NAMALWA (cell line): ENCODE measurements at places on chromosomes 3 and 15.

DNA sequence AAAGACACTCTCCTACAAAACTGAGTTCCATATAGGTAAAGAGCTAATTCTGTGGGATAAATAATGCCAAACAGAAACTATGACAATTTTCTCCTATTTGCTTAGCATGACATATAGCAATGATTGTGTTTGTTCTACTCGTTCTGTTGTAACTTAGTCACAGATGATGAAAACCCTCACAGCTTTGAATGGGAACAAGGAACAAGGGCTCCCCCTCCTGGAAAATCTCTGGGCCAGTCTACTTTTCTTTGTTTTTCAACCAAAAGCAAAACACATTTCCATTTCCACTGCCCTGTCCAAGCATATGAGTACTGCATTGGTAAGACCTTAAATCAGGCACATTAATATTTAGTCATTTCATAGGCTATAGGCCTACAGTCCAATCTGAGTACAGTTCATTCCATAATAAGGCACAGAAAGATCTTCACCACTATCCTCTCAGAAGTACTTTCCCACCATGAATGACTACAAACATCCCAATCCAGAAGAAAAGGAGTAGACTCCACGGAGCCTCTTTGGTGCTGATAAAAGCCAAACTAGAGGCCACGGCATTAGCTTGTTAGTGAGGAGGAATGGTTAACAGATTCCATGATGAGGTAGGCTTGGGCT, 67.1 kb downstream of the ATP8B4 start:
- DNase-seq: peak; percentile 57

- no peak for DNase-seq
These were observed 13.7 kb upstream of the STRIT1 start for GRCh38 chr3:155307183-155307582.

- no peak for DNase-seq
These were observed 824.6 kb upstream of the SEMA6D start for GRCh38 chr15:46892621-46893160.

DNA sequence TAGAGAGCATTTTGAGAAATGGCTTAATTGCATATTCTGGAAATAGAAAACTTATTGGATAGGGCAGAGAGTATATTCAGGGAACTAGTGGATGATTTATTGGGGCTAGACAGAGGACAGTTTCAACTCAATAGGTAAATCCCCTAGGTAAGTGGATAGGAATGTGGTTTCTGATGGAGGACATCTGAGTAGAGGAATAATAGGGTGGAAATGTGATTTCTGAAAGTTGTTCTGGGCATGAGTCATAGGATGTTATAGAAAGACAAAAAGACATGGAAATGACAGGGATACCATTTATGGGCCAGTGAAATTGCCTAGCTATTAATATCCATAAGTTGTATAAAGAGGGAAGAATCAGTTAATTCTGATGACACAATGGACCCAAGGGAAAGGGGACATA, 563.3 kb upstream of the GOLIM4 start:
- no peak for DNase-seq

GRCh38 chr3:43523454-43524053, 98.3 kb downstream of the ANO10 start:
- DNase-seq: no peak

DNA sequence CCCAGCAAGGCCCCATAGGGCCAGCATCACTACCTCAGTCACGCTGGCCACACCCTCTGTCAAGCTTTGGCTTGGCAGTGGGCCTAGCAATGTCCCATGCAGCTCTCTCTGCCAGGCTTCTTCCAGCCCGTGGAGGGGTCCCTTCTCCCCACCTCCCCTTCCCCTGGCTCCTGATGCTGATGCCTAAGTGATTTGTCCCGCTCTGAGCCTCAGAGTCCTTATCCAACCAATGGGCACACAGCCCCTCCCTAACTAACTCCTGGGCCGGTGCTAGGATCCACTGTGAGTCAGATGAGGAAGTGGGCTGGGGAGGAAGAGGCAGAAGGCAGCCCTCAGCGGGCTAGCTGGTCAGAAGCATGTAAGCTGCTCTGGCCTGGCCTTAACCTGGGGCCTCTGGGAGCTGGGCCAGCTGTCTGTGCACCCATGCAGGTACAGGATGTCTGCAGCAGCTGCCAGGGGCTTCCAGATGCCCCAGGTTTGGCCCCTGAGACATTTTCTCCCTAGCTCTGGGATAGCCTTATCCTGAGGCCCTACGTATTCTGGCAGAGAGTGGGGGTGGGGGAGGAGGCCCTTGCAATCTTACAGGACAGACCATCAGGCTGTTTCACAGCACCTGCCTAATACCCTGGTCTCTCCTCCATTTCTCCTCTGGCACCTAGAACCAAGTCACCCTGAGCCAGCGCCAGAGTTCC, 740 bp upstream of the ZBTB47 start:
- DNase-seq: peak; percentile 20

- no peak for DNase-seq
These were observed 20.1 kb downstream of the FBXO22 start for GRCh38 chr15:75923756-75924155.

DNA sequence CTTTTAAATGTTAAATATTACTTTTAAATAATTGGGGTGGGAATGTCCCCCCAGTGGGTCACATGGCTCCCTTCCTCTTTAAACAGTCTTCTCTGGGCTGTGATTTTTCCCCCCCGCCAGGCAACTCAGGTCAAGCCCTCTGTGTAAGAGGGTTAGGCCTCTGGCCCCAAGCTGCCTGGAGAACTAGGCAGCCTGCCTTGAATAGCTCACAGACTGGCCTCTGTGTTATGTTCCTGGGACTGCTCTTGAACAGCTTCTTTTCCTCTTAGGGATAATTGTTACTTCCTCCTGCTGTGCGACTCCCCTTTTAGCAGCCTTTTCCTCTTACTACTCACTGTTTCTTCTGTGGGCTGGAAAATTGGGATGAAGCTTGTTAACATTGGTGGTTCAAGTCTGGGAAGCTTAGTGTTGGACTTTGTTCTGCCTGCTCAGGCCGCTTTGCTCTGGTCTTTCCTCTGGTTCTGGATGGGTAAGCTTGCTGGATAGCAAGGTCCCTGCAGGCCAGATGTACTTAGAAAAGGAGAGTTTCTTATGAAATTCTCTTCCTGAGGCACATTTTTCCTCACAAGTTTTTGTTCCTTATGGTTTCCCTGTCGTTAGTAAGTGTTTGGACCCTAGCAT, 2.2 kb downstream of the TEX264 start:
- DNase-seq: no peak

DNA sequence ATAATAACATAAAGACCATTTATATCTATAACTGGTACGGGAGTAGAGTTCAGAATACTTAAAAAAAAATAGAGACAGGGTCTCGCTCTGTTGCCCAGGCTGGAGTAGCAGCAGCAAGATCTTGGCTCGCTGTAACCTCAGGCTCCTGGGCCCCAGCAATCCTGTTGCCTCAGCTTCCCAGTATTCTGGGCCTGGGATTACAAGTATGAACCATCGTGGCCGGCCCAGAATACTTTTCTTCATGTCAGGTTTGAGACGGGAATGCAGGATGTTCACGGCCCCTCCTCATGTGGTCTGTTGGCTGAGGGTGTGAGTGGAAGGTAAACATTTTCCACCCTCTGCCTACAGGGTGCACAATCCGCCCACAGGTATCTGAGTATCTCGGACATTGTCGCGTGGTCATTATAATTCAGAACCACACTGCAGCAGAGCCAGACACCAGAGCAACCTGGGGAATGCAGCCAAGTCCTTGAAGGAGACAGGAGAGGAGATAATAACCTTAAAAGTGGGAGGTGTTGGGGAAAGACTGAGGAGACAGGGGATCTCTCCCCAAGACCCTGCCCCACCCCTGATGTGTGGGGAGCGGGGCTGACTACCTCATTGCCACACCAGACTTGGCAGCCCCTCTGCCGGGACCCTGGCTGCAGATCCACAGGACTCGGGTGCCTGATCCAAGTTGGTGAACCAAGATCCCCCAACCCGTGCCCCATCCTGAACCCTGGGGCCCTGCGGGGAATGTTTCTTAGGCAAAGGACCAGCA, 106.8 kb downstream of the ADCY5 start:
- DNase-seq: no peak

DNA sequence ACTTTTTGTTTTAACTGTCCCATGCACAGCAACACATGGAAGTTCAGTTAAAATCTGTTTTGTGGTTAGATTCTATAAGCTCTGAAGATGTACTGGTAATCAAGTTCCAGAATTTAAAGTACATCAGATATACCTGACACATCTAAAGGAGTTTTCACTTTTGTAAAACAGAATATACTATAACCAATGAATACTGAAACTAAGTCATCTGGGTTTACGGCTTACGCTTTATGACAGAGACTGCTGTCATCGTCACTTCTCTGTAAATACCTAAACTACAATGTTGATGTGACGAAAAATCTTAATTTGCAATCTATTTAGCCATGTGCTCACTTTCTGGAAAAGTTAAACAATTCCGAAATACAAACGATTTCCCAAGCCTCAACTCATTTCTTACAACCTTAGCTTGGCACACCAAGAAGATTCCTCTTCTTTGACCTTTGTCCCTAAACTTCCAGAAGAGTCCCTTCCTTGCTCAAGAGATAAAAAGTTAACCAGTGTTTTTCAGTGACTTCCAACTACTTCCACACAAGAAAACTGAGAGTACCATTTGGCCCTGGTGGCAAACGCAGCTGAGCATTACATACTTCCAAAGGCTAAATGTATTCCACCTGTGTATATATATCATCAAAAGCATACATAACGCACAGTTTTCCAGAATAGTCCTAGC, 56.8 kb upstream of the NEK10 start:
- no peak for DNase-seq

GRCh38 chr3:98900265-98901118, 1.0 kb downstream of the DCBLD2 start:
- DNase-seq: peak; percentile 47

DNA sequence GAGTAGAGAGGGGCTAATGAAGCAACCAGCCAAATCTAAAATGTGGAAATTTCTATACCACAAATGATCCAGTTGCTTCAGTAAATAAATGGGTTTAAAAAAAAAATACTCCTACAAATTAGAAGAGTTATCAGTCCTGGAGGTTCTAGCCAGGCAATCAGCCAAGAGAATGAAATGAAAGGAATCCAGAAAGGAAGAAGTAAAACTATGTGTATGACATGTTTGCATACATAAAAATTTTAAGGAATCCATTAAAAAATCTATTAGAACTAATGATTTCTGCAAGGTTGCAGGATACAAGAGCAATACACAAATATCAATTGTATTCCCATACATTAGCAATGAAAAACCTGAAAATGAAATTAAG, 9.6 kb downstream of the MESP2 start:
- no peak for DNase-seq
